ENCODE measurements at places on chromosomes 13 and 19.

- DNase-seq: peak; percentile 84
Measured at GRCh38 chr19:58361900-58362271, 665 bp downstream of the ZNF497 start.

- no peak for DNase-seq
Measured at GRCh38 chr13:95199896-95200295, 101.4 kb downstream of the ABCC4 start.

DNA sequence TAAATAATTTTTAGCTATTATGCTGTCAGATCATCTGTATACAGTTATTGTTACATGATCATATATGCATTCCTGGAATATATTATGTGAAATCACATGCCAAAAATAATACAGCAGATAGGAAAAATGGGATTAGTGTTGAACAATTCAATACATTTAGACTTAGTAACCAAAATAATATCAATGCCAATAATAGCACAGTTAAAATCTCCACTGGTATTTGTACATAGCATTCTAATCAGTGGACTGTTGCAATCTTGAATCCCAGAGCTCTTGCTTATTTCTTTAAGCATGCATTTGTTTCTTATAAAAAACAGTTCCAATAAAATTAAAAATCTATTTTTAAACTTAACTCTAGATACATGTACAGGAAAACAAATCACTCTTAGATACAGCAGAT is 2772.2 kb downstream of the PCDH9 start:
- no peak for DNase-seq

DNA sequence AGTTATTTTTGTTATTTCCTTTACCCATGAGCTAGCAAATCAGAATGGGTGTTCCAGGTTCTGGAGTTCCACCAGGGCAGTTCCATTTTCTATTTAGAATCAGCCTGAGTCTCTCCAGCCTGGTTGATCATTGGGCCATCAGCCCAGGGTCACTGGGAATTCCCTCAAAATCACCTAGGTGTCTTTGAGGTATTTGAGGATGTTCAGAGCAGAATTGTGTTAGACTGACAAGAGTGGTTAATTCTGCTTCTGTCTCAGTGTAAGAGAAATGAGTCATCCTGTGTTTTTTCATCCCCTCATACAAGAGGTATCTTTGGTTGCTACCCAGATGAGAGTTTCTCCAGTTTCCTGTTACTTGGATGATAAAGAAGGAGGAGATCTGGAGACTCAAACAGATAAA is 11.7 kb downstream of the ZNF66 start:
- DNase-seq: no peak

DNA sequence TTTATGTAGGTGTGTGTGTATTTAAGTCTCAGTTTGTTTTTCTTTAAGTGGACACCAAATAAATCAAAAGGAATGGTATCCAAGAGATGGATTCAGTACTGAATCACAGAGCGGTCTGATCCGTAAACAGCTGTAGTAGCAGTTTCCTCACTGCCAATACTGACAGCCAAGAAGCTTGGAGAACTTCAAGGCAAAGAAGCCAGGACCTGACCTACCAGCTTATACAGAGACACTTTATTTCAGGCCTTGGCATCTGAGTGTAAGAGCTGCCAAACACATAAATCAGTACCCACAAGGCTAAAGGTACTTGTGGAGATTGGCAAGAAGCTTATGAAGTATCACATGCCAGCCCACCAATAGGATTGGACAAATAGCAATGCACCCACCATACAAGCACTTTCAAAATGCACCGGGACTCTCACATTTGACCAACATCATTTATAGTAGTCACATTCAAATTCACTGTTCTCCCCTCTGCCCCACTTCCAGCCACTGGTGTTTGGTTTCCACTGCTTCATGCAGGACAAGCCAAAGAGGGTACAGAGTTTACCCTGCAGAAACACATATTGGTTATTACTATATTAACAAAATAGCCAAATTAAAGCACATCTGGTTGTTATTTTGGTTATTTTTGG is 357.9 kb downstream of the KLF12 start:
- no peak for DNase-seq

DNA sequence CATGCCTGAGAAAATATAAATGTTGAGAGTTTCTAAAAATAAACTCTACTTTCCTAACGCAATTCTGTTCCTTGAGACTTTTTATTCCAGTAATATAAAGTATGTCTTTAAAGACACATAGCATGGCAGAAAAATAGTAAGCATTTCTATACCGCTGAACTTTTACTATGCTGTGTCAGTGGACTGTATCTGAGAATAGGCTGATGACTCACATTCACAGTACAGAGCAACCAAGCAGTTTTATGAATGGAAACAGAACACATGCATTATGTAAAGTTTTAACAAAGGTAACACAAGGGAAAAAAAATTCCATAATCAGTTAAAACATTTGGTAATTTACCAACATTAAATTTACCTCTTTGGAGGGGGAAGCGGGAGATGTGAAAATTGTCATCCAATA is 38.4 kb downstream of the ZDHHC20 start:
- no peak for DNase-seq

DNA sequence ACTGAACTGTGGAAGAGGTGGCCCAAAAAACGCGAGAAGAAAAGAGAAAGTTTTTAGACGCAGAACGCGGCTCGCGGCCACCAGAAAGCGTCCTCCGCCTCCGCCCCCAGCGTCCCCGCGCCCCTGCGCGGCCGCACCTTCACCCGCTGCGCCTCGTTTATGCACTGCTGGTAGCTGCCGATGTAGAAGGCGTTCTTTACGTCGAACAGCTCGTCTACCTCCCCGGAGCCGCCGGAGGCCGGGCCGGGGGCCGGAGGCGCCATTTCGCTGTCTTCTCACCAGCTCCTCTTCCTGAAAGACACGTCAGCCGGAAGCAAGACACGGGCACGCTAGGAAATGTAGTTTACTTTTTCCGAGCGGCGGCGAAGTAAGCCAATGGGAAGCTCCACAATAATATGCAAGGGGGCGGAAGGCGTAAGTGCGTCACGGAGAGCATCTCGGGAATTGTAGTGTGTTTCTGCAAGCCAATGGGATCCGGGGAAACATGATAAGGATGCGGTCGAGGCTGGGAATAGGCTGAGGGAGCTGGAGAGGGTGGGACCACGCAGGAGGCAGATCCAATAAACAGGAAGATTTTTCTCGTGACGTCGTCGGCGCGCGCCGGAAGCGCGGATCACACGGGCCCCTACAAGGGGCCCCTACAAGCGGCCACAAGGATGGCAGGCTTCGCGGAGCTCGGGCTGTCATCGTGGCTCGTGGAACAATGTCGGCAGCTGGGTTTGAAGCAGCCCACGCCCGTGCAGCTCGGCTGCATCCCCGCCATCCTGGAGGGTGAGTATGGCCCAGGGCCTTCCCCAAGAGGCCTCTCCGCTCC is at the start of the genes COPE and DDX49:
Gene COPE, minus strand, starts transcription at position 302 of the 814 bp plus-strand sequence. Its CDS starts 39 bp downstream, at position 263.
Gene DDX49, plus strand, starts transcription at position 630 of the 814 bp plus-strand sequence. Its CDS starts 27 bp downstream, at position 657.
- peak; percentile 100 for DNase-seq

DNA sequence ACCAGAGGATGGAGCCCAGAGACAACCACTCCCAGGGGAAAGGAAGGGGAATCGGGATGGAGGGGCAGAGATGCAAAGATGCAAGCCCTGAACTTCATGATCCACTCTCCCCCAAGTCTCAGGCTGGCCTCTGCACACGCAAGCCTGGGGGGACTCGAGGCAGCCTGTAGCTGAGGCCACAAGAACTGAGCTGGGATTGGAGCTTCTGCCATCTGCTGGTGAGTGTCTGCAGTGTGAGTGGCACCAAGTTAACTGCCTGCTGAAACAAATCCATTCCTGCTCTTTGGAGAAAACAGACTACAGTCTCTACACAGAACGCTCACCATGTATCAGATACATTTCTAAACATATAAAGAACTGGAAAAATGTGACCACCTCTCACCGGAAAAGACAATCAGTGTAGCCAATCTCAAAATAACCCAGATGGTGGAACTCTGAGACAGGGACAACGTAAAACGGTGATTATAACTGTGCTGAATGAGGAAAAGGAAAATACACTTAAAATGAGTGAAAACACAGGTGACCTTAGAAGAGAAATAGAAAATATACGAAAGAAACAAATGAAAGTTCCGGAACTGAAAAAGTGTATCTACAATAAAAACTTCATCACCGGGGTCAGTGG is 62.1 kb downstream of the KLF2 start:
- peak; percentile 75 for DNase-seq

DNA sequence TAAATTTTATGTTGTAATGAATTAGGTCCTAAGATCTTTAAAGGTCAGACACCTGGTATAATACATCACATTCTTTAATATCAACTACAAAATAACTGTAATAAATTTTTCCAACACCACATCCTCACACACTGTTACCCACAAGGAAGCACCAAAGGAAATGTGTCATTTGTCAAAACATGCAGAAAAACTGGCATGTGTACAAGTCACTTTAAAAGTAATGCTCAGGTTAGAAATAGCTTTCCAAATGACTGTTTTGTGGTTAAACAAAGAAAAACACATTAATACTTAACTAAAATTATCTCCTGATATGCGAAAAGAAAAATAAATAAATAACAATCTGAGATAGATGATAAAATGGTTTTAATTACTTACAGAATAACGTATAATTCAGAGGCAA is 74.7 kb downstream of the MZT1 start:
- peak; percentile 20 for DNase-seq

DNA sequence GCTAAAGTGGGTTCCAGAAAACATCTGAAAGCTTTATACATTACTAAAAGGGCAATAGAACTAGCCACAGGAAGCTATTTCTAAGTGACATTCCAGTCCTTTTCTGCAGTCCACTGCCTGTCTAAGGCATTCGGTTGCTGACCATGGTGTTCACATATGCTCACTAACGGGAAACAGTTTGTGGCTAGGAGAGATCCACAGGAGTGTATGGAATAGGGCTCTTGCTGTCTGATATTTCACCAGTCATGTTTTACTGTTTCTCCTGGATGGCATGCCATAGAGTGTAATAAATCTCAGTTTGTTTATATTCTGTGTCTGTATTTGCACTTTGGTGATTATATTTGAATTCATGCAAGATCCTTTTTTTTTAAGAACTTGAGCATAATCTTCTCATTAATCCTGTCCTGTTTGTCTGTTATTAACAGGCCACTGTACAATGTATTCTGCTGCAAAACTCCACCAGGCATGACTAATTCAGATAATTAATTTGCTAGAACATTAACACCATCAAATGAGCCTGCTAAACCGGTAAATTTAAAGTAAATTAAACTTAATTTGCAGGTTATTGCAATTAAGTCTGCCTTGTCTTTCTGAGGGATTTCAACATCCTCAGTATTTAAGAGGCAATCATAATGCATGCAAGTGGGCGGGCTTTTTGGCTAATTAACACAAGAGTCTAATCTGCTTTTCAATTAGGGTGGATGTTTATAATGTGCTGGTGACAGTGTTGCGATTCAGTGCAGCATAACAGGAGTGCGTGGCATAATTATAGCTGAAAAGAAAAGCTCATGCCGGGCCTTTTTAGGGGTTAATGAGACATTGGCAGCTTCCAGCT is 201.3 kb downstream of the POU4F1 start:
- DNase-seq: no peak

DNA sequence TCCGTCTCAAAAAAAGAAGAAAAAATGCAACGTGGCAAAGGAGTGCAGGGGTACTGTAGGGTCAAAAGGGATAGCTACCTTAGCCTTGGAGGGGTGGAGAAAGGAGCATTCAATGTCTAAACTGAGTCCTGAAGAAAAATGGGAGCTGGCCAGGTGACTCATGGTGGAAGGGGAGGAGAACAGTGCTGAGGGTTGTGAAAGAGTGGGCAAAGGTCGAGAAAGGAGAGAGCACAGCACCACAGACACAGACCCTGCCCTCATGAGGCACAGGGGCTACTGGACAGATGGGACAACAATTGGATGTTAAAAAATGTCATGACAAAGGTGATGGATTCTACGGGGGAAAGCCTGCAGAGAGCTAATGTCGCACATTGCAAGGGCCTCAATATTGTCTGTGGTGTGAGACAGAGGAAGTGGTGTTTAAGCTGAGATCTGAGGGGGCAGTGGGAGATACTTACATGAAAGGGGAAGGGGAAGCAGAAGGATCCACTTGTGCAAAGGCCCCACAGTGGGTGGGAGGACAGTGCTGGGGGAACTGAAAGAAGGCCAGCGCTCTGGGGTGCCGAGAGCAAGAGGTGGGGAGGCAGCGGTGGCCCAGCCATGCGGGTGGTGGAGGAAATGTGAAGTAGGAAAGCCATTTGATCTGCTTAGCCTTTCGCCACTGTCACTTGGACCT is 42.9 kb upstream of the URAD start:
- DNase-seq: peak; percentile 70

DNA sequence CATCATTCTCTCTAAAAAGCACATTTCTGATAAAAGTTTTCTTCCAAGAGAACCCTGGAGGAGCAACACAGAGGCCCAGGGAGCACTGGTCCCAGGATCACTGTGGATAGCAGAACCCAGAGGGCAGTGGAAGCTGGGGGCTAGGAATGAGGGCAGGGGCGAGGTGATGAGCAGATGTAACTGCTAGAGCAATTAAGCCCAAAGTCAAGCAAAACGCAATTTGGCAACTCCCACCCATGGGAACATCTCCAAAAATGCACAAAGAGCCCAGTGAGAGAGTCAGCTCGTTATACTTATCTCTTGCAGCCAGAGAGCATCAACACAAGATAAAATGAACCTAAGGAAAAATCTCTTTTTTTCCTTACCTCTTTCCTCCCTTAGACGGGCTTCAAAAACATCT is 284.2 kb downstream of the TBC1D4 start:
- no peak for DNase-seq

GRCh38 chr19:13984875-13985741 is 21.0 kb downstream of the RFX1 start:
- peak; percentile 42 for DNase-seq

DNA sequence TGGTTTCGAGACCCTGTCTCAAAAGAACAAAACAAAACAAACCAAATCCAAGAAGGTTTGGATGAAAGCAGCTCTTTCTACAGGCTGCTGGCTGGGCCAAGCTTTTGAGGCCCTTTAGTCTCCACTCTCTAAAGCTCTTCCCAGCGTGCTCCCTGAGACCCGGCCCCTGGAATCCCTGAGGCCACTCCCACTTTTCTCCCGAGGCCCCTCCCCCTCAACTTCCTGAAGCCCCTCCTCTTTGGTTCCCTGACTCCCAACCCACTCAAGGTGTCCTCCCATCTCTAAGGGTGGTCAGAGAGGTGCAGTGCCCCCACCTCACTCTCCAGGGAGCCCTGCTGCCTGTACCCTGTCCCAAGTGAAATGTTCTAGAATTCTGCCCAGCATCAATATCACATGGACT is 10.6 kb downstream of the ERICH6B start:
- no peak for DNase-seq

GRCh38 chr13:73731564-73731963 is 402.6 kb downstream of the KLF12 start:
- DNase-seq: no peak

GRCh38 chr13:51500687-51501086 is 47.9 kb upstream of the INTS6 start:
- no peak for DNase-seq

DNA sequence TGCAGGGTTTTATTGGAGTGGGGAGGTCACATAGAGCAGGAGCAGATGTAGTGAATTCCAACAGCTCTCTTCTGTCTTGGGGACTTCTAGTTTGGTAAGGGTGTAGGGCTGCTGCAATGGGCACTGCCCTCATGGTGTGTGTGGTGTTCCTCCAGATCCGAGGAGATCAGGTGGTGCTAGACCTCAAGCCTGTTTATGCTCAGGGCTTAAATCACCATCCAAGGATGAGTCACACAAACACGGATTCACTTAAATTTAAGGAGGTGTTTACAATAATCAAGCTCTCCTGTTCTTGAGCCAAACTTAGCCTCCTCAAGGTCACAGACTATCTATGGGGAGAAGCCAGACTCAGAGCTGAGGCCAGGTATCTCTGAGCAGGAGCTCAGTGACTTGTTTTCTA is 23.0 kb downstream of the HS6ST3 start:
- no peak for DNase-seq
